ENCODE measurements at places on chromosomes 2 and 18.

DNA sequence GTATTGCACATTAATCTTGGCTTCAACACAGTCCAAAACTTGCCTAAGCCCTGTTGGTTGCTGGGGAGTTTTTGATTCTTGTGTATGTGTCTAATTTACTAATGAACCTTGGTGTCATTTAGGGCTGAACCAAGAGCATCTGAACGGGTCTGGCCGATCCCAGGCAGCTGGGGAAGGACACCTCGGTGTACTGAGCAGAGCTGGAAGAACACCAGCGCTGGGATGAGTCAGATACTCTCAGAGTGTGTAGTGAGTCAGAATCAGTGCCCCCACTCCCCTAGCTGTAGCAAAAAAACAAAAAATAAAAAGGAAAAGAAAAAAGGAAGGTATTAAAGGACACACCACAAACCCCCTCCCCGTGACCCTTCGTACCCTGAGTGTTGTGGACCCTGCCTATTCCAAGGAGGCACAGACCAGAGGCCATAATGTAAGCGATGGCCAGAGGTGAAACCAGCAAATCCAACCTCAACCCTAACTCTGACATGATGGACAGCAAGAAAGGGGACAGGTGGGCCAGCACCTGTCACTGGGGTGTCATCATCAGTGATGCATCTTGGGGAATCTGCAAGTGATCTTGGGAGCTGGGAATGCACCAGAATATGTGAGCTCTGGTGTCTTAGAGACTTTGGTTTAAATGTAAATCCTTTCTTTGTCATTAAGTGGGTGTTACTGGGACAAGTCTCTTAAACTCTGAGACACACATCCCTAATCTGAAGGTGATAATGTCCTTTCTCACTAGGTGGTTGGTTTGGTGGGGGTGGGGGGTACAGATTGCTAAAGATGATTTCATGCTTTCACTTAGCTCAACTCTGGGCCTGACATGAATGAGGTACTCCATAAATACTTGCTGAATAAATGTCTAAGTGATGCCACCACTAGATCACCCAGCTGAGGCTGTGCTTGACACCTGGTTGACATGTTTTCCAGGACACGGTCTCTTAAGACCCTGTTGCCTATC lies 34.2 kb upstream of the NCOA1 start:
- no peak for DNase-seq

- DNase-seq, result no peak
These were observed 35.7 kb upstream of the HPCAL1 start for GRCh38 chr2:10267036-10267435.

DNA sequence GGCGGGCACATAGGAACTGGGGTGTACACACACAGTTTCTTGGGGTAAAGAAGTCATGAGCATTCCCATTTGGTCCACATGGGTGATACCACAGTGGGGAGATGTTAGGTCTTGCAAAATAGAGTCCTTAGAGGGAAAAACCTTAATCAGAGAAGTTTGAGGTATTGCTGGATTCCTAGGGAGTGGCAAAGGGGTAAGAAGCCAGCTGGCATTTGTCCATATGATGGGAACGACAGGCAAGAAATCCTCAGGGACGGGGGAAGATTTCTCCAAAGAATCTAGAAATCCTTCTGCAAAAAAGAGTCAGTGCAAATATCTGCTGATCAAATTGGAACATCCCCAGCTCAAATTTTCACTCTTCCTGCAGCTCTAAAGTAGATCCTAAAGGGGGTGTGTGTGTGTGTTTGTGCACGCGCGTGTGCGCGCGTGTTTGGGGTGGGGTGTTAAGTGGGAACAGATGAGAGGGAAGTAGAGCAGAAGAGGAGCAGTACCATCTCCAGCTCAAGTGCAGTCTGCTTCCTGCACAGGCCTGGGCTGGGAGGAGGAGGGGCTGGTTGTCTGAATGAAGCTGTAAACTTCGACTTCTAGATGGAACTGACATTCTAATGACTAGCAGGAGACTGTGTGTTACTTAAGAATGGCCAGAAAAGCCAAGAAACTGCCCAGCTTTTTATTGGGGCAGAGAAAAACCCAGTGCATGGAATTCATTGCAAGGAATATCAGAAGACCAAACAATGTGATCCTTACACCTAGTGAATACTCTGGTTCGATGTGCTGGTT lies 168.0 kb downstream of the SPP2 start:
- no peak for DNase-seq

GRCh38 chr2:199310771-199311585 lies 146.8 kb downstream of the SATB2 start:
- DNase-seq, result no peak

DNA sequence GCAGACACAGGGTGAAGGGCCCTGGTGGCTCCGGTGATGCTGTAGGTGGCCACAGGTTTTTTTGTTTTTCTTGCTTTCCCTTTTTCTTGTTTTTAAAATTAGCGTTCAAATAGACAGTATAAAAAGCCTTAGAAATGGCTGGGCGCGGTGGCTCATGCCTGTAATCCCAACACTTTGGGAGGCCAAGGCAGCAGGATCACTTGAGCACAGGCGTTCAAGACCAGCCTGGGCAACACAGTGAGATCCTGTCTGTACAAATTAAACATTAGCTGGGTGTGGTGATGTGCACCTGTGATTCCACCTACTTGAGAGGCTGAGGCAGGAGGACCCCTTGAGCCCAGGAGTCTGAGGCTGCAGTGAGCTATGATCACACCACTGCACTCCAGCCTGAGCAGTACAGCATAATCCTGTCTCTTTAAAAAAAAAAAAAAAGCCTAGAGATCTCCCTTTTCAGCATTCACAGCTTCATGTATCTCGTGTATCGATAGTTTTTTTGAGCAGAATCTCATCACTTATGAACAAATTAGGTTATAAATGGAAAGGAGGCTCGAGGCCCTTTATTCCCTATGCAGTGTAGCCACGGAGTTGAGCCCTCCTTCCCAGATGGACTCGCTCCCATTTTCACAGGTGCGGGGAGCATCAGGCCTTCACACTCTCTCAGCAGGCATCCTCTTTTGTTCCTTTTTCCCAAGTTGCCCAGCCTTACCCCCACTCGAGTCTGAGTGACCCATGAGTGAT lies 50.8 kb downstream of the EMILIN2 start:
- no peak for DNase-seq
